ENCODE measurements at places on chromosomes 1 and 21.

DNA sequence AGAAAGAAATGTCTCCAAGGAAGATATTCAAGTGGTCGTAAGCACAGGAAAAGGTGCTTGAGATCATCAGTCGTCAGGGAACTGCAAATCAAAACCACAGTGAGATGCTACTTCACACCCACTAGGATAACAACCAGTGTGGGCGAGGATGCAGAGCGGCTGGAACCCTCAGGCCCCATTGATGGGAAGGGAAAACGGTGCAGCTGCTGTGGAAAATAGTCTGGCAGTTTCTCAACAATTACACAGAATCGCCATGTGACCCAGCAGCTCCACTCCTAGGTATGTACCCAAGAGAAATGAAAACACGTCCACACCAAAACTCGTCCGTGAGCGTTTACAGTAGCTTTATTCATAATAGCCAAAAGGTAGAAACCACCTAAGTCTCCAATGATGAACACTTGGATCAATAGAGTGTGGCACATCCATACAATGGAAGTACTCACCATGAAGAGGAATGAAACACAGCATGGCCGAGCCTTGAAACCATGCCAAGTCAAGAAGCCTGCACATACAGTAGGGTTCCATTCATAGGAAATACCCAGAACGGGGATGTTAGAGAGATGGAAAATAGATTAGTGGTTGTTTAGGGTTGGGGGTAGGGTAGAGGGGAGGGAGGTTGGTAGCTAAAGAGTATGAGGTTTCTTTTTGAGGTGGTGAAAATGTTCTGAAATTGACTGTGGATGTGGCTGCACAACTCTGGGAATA lies 6.1 kb downstream of the DFFB start:
- no peak for DNase-seq

DNA sequence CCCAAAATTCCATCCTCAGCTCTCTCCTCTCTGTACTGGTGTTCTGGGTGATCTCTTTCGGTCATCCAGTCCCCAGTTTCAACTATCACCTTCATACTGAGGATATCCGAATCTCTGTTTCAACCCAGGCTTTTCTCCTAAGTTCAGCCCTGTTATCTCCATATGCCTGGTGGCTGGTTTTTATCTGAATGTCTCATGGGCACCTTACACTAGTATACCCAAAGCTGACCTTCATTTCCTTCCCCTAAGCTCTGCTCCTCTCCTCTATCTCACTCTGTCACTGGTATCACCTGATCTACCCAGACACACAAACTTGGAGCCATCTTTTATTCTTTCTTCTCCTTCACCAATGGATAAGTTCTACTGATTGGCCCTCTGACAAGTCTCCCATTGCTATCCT lies 53.0 kb downstream of the LRRC71 start:
- DNase-seq = no peak

DNA sequence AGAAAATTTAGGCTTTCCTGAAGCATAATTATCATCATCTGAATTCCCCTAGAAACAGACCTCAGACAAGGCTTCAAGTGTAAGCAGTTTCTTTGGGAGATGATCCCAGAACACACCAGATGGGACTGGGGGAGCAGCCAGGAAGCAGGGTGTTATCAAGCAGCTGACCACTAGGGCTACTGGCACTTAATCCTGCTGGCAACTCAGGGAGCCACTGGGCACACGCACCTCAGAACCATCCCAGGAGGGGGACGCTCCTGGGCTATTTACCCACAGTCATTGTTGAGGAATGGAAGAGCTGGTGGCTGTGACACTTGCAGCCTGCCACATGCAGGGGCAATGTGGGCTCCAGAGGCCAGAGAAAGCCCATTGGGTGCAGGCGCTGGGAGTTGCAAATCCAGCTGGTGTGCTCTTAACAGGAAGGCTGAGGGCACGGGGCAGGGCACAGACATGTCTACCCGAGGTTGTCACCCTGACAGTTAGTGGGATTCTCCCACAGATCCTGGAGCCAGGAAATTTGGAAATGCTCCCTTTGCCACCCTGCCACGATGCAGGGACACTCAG lies 15.1 kb upstream of the IL22RA1 start:
- peak; percentile 89 for DNase-seq

- peak; percentile 52 for DNase-seq
Observed at GRCh38 chr1:46533179-46533864, 18.1 kb downstream of the KNCN start.

- DNase-seq = no peak
Observed at GRCh38 chr1:29809446-29810120, 573.3 kb downstream of the PTPRU start.

DNA sequence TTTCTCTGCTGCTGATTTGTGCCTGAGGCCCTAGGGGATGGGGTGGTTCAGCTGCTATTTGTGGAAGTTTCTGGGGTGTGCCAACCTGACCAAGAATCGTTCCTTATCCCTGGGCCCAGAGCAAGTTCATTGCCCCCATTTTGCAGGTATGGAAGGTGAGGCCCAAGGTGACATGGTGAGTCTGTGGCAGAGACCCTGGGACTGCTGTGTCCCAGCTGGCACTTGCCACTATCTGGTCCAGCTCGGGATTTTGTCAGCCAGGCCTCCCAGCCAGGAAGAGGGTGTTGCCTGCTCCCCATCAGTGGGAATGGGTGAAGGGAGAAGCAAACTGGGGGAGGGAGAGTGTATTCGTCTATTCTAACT lies 18.9 kb upstream of the LRP8 start:
- DNase-seq = no peak
